ENCODE measurements at places on chromosomes 11 and 22.

DNA sequence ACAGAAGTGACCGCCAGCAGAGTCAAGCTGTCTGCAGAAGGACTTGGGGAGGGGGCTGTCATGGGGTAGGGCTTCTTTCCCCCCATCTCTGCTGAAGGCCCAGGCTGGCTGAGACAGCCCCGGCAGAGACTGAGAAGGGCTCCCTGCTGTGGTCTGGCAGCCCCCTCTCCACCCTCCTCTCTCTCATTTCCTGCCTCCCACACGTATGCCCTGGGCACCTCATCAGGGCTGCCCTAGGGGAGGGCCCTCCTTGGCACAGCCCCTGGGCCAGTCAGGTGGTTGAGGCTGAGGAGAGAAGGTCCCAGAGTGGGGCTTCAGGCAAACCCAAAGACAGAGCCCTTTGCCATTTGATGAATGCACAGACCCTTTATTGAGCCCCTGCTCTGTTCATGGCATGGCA lies 3.6 kb downstream of the RASD2 start:
- no peak for DNase-seq

DNA sequence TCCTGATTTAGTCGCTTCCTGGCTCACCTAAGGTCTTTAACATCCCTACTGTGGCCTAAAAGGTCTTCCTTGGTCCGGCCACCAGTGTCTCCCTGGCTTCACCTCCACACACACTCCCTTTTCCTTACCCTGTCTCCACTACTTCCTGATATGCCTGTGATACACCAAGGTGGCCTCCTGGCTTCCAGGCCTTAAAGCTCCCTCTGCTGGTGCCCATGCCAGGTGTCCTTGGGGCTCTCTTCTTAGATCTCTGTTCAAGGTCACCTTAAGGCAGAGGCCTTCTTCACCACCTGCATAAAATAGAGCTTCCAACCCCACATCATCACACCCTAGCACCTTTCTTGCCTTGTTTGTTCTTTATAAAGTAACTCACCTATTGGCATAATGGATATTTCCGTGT lies 787.7 kb downstream of the NTM start:
- DNase-seq, result peak; percentile 9

- DNase-seq, result no peak
Observed at GRCh38 chr11:126464796-126465195, 109.3 kb downstream of the ST3GAL4 start.

DNA sequence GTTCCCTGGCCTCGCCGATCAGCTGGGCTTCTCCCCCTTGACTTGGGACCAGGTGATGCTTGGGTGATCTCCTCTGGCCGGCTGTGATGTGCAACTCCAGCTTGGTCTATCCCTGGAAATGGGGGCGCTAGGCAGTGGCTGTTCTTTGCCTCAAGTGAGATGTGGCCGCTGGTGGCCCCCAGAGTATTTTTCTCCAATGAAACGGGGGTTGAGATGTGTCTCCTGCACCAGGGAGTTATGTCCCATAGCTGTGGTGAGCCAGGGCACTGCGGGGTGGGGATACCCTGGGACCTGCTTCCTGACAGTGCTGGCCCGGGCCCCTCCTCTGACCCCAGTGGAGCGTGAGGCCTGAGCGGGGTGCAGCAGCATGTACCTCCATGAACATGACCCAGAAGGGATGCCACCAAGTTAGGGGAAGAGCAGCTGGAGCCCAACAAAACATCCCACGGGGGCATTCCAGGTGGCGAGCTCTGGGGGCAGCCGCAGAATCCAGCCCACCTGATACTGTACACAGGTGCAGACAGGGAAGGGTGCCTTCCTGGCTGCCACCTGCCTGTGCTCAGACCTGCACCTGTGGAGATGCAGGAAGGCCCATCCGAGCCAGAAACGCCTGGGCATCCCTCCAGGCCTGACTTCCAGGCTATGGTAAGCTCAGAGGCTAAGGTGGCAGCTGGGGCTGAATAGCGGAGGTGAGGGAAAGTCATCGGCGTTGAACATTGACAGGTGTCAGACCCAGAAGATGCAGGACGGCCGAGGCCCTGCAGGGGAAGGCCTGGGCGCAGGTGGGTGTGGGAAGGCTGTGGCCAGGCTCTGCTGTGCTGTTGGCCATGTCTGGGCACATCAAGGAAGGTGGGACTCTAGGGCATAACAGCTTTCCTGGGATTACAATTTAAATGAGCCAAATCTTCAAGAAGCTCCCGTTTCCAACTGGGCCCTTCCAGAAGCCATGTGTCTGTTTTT lies 97.3 kb downstream of the CTTN start:
- no peak for DNase-seq

Data from fibroblast of skin of right quadriceps (primary cell).